ENCODE measurements at places on chromosomes 4 and X. TPM values are rescaled to one million over a fixed set of nuclear protein-coding genes. Genes with fewer than 3 reads are reported as not detected.

Gene DAPP1
- 10.3 TPM for polyA plus RNA-seq

Gene BEX5
- polyA plus RNA-seq = 5.8 TPM

Gene CXorf49B
- polyA plus RNA-seq = not detected

Gene FGB
- polyA plus RNA-seq = not detected

Gene SHOX
- polyA plus RNA-seq = not detected

DNA sequence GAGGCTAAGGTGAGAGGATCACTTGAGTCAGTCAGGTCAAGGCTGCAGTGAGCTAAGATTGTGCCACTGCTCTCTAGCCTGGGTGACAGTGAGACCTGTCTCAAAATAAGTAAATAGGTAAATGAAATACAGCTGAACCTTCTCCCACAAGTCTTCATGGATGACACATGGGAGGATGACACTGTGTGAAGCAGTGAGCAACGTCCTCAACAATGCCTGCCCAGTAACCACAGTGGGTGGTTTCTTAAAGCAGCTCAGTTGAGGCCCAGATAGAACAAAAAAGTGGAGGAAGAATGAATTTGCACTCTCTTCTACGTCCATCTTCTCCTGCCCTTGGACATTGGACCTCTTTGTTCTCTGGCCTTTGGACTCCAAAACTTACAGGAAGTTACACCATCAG lies 52.7 kb downstream of the MSX1 start:
- no peak for DNase-seq

DNA sequence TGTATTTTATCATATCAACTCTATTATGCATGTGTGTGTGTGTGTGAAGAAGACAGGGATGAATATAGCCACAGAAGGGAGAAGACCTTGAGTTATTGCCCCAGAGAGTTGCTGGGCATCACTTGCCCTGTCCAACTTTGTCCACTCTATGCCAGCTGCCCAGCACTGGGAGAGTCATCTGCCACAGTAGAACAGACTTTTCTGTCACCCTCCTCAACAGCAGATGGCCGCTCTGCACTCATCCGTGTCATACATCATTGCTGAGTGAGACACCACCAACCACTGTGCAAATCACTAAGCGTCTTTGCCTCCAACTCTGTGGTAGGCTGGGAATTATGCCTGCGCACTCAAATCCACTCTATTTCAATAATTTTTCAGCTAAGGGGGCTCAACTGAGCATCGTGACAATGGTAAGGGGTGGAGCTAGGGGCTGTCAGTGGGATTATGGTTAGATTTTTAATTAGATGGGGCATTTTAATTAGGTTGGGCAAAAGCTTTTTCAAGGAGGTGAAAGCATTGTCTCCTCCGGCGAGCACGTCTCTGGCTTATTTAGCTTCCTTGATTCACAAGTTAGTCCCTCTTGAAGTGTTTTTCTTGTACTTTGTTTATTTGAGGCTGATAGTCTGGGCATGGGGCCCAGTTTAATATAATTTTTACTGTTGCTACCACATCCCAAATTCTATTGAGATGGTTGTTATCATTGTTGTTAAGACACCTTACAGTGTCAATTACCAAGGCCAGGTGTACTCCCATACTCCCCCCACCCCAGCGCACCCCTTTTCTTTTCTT lies 100.1 kb upstream of the KLF3 start:
- DNase-seq = no peak

DNA sequence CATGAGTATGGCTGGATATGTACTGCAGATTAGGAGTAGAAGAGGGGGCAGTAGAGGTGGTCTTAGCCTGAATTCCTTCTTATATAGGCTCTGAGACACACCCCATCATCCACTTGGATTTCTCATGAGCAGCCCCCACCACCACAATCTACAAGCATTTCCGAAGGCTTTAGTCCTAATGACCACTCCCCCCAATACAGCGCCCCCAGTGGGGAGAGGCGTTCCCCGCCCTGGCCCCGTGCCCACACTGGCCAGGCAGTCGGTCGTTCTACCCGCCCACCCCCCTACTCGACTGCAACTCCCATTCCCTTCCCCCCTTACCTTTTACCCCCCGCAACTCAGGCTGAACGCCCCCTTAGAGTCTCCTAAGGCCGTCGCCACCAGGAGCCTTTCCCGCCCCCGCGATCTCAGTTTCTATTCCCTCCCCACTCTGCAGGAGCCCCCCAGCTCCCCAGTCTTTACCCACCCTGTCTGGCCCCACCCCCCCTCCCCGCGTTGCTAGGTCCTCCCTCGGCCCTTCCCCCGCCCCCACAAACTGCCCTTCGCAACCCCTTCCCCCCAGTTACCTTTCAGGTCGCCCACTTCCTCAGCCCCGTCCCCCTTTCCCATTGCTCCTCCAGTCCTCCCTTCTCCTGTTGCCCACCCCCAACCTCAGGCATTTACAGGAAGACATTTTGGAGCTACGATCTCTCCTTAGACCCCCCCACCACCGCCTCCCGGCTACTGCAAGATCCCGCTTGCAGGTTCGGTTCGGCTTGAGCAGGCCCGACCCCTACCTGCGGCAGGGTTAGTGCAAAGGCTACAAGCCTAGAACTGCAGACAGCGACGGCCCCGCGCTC lies 468 bp downstream of the ZMYM3 start:
- DNase-seq = peak; percentile 55

- DNase-seq = no peak
Observed at GRCh38 chr4:149343614-149344013, 472.0 kb downstream of the IQCM start.

GRCh38 chr4:89044147-89044900 lies 12.7 kb downstream of the FAM13A start:
- DNase-seq = no peak

DNA sequence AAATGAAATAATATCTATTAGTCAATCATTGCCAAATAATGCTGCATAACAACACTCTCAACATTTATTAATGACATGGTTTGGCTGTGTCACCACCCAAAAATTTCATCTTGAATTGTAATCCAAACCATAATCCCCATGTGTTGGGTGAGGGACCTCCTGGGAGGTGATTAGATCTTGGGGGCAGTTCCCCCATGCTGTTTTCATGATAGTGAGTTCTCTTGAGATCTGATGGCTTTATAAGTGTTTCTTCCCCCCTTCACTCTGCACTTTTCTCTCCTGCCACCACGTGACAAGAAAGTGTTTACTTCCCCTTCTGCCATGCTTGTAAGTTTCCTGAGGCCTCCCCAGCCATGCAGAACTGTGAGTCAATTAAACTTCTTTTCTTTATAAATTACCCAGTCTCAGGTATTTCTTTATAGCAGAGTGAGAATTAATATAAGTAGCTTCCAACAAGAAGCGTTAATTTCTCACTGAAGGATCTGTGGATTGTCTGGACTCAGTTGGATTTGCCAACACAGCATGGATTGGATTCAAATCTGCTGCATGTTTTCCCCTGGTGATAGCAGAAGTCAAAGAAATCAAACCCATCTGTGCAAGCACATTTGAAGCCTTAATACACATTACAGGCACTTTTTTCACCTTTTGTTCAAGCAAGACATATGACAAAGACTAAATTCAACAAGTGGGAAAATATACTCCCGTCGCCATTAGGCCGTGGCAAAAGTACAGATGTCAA lies 216.6 kb downstream of the PDGFC start:
- no peak for DNase-seq

DNA sequence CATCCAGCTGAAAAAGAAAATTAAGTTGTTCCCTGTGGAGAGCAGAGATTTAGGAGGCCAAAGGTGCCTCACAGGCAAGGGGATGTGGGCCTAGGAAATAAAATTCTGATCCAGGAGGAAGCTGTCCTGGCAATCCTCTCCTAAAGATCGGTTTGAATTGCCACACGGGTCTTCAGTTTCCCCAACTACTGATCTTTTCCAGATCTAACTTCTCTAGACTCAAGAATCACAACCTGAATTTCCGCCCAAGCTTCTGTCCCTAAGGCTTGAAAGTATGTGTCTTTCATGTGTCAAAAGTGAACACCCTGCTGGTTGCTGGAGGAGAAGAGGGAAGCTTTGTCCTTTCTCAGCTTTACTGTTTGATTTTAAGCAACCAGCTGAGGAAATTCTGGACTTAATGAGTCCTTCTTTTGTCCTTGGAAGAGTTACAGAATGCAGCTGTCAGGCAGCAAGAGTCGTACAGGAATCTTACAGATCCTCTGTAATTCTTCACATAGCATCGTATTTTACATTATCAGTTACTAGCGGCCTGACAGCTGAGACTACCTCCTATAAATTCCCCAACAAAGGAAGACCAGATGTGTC lies 93.8 kb downstream of the INPP4B start:
- no peak for DNase-seq

DNA sequence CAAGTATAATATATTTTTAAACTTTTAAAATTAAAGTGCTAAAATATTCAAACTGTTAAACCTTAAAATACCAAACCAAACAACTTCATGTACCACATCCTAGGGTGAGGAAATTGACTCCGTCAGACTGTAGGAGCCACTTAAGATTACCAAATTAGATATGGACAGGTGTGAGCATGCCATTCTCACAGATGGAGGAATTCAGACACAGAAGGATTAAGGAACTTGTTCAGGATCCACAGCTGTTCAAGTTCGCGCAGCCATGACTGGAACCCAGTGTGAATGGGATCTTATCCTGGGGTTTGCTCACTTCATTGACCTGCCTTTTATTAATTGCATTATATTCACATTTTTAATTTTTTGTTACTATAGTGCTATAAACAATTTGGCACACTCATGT lies 224.9 kb upstream of the PCDH7 start:
- DNase-seq = no peak

GRCh38 chr4:80831383-80832361 lies 198.8 kb upstream of the BMP3 start:
- no peak for DNase-seq

Gene HPF1
- 41.3 TPM for polyA plus RNA-seq

DNA sequence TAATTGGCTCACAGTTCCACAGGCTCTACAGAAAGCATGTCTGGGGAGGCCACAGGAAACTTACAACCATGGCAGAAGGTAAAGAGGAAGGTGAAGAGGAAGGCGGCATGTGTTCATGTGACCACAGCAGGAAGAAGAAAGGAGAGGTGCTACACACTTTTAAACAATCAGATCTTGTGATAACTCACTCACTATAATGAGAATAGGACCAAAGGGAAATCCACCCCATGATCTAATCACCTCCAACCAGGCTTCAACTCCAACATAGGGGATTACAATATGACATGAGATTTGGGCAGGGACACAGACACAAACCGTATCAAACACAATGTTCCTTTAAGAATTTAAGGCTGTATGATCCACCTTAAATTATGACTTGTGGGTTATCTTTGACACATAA lies 10.5 kb upstream of the PGM2 start:
- DNase-seq = no peak

GRCh38 chrX:22338740-22339139 lies 66.0 kb downstream of the CBLL2 start:
- DNase-seq = no peak

- no peak for DNase-seq
Observed at GRCh38 chrX:2314831-2315365, 185.9 kb downstream of the DHRSX start.

Gene CLDN34
- polyA plus RNA-seq = not detected

DNA sequence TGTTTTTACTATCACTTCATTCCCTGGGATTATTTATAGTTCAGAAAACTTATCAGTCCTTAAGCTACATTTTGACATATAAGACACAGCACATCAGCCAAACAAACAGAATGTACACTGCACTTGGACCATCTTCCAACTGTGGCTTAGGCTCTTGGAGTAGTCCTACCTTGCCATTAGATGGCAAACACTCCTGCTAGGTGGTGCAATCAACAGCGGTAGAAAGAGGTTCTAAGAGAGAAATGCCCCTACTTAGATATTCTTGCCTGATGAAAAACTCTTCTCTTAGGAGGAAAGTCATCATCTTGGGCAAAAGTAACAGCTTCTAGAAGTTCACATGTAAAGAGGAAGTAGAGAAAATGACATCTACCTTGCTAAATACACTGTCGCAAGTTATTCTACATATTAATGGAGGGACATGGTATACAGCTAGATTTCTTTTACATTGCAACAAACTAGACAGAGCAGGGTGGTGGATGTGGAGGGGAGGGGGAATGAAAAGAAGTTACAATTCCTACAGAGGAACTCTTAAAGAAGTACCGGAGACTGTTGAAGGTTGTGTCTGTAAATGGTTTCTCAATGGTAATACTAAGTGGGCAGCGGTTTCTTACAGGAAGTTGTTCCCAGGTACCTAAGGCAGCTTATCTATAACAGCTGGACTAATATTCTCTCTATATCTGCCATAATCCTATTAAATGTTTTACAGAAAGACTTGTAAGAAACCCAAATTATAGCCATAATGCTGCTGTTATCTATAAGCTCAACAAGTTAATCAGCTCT lies 8.1 kb upstream of the STPG2 start:
- DNase-seq = no peak

DNA sequence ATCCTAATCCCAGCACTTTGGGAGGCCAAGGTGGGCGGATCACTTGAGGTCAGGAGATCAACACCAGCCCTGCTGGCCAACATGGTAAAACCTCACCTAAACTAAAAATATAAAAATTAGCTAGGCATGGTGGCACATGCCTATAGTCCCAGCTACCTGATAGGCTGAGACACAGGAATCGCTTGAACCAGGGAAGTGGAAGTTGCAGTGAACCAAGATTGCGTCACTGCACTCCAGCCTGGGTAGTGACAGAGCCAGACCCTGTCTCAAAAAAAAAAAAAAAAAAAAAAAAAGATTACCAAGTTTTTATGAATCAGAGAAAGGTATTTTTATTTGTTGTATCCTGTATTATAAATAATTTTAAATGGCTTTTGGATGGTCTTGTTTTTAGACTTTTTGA lies 15.1 kb downstream of the TRAPPC11 start:
- no peak for DNase-seq

DNA sequence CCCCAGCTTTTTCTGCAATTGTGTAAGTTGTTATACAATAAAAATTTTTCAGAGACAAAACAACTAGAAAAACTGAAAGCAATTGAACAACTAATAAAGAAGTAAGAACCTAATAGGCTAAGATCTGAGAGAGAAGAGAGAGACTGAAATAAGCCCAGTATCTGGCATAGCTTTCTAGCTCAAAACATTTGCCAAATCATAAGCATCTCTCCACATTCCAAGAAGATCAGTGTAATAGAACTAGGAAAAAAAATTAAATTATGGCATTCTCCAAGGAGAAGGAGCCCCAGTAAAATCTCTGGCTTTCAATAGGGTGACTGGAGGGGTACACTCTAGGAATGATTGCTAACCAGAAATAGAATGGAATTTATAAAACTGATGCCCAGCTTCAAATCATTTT lies 19.0 kb upstream of the PPP3CA start:
- no peak for DNase-seq

Gene RGN
- polyA plus RNA-seq = not detected

DNA sequence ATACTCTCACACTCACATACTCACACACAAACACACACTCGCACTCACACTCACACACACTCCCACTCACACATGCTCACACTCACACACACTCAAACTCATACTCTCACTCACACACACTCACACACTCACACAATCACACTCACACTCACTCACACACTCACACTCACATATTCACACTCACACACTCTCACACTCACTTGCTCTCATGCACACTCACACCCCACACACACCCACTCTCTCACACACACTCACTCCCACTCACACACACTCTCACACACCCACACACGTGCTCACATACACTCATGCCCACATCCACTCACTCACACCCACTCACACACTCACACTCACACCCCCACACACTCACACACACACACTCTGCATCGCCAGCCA lies 4.9 kb upstream of the ATP2B3 start:
- no peak for DNase-seq

All from CD8-positive, alpha-beta memory T cell (primary cell).